Activated T-cell treated with anti-CD3 and anti-CD28 coated beads for 4 hours (primary cell): ENCODE measurements at places on chromosomes 6 and 20.

- no peak for DNase-seq
These were observed 24.4 kb downstream of the GCM1 start for GRCh38 chr6:53124131-53124800.

GRCh38 chr20:25553819-25554296 is 31.5 kb downstream of the NINL start:
- no peak for DNase-seq

DNA sequence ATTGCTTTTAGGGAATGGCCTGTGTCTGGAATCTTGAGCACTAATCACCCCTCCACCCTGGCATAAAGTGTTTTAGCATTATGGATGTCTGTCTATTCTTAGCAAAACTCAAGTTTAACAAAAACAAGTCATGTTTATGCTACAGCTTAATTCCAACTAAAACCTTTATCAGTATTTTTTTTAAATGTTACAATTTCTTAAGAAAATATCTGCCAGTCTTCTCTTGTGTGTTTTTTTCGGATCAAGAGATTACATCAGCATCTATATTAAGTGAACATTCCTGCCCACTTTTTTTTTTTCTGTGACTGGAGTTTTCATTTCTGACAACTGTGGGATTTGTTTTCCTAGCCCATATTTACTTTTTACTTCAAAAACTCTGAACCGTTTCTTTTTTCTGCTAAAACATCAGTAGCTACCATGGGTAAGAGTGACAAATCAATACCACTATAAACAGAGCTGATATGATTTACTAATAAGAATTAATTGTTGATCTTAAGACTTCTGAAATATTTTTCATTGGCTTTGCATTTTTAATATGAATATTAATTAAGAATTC is 94.3 kb downstream of the EDN1 start:
- no peak for DNase-seq

- no peak for DNase-seq
These were observed 5.4 kb upstream of the KCNQ5 start for GRCh38 chr6:72616406-72617015.

DNA sequence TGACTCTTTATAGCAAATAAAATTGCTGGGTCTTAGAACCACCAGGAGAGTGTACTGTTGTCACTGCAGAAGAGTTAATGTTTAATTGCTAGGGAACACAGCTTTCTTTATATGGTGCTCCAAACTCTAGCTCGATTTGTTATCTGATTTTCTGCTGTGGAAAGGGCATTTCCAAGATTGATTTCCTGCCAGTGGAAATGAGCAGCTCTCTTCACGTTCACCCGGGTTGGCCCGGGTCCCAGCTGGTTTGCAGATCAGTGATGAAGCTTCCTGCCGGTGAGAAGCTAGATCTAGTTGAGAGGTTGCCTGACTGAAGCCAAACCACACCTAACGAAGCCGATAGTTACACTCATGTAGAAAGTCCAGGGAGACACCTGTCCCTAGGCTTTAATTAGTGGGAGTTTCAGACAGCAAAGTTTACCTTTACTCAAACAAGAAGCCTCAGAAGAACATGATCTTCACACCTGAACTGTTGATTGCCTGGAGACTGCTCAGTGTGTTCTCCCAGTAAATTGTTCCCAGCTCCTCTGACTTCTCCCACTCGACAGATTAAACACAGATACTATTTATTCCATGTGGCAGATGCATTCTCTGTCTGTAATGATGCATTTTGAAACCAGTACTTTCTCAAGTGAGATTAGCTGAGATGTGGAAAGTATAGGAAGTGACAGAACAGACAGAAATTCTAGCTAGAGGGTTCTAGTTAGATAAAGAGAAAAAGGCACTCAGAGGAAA is 27.8 kb downstream of the PAQR8 start:
- DNase-seq = no peak

GRCh38 chr6:27293436-27294098 is 18.5 kb downstream of the POM121L2 start:
- no peak for DNase-seq

DNA sequence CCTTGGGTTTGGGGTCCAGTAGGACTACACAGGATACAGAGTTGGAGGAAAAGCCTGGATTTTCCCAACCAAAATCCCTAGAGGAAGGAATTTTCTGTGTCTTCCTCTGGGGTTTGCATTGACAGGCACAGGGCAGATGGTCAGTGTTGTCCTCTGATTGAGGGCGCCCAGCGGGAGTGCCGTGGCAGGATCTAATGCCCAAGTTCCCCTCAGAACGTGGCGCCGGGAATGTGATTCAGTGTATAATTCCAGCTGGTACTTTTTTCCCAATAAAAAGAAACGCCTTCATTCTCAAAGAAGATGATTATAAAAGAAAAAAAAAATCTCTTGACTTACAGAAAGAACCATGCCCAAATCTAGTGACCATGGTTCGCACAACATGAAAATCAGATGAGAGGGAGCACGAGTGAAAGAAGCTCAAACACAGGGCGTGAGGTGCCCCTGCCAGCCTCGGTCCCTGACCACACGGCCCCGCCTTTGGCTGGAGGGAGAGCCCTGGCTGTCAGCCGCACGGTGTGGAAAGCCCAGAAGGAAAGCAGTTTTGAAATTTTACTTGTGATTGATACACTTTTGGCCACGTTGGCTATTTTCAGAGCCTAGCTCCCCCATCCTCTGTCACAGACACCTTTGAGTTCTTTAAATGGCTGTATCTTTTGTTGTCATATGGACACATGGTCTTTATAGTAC is 31.6 kb downstream of the VEGFA start:
- no peak for DNase-seq

DNA sequence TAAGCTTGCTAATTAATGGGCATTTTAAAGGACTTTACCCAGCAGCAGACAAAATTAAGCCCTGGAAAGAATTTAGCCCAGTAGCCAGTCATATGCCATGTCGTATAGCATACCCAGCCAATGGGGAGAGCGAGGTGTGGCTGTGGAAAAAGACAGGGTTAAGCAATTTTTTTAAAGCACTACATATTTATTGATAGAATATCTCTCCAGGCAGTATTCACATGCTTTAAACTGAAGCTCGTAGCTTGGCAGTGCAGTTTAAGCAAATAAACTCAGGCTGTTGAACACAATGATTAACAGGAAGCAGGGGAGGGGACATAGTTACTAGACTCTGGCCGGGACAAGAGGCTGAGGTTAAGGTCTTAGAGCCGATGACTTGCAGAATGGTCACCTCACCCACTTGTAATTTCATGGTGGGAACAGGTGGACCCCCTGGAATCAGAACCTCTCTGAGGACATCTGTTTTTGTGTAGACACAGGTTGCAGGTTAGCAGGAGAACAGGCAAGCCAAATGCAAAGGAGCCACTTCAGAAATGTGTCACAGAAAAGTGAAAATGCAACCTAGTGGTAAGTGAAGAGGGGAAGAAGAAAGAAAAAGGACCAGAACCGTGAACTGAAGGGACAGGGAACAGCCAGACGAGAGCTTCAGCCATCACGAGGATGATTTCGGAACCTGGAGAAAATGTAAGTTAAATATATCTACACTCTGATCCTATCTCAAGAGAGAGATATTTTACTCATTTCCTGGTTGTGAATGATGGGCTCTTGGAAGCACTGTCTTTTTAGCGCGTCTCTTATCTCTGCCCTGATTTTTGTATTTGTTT is 7.2 kb downstream of the GCNT2 start:
- DNase-seq = no peak

DNA sequence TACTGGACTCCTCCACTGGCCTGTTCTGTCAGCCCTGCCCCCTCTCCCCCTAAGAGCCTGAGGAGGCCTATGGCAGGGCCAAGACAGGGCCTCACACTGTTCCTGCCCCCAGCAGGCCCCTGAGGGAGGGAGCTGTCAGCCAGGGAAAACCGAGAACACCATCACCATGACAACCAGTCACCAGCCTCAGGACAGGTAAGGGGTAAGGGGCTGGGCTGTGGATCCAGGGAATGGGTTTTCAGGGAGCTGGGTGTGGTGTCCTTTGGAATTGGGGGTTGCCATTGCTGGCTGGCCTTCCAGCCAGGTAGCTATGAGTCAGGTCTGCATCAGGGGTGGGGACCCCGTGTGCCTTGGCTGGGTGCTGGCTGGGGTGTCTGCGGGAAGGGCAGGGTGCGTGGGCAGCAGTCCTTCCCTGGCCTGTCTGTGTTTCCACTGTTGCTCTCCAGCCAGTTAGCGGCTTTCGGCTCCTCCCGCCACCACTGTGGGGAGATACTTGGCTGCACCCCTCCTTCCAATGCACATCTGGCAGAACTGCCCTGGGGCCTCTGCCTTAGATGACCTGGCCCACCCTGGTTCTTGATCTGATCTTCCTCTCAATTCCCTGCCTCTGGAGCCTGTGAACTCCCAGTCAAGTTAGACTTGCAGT is 3.9 kb downstream of the SLC29A1 start:
- DNase-seq = no peak

DNA sequence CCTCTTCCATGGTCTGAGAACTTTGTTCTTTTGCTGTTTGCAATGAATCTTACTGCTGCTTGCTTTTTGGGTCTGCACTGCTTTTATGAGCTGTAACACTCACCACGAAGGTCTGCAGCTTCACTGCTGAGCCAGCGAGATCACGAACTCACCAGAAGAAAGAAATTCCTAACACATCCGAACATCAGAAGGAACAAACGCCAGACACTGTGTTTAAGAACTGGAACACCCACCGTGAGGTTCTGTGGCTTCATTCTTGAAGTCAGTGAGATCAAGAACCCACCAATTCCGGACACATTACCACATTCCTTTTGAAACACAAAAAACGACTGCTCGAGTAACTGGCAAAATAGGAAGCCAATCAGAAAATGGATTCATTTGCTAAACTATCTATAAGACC is 471.8 kb downstream of the TFAP2A start:
- no peak for DNase-seq

DNA sequence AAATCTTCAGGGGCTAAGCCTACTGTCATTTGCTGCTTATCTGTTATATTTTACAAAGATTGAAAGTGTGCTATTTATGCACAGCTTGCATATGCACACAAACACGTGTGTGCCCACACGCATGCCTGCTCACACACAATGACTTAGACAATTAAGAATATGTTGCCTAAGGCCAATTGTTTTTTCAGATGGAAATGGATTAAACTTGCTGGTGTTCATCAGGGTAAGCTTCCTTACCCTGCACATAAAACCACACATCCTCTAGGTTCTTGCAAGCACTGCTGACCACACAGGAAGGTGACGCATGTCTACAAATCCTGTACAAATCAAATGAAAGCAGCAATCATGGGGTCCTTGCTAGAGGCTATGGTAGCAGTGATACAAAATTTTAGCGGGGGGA is 58.4 kb downstream of the GJA10 start:
- peak; percentile 30 for DNase-seq

- DNase-seq = no peak
These were observed 12.1 kb downstream of the TMEM181 start for GRCh38 chr6:158571826-158572652.

GRCh38 chr6:159689001-159689400 is 4.0 kb downstream of the SOD2 start:
- DNase-seq = no peak

- DNase-seq = no peak
These were observed 360.7 kb upstream of the ZFP64 start for GRCh38 chr20:52552181-52552872.

- DNase-seq = no peak
These were observed 37.4 kb downstream of the NOL4L start for GRCh38 chr20:32547753-32548034.

DNA sequence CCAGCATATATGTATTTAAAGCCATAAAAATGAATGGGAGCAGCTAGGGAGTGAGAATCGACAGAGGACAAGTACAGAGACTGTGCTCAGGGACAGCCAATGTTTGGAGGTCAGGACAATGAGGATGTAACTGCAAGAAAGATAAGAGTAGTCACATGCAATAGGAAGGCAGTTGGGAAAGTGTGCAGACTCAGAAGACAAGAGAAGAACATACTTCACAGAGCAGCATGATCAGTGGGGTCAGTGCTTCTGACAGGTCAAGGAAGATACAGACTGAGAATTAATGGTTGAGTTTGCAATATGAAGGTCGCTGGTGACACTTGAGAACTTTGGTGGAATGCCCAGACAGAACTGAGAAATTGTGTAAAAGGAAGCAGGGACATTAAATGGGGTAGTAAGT is 25.1 kb downstream of the PLAGL1 start:
- no peak for DNase-seq

- no peak for DNase-seq
These were observed 39.2 kb upstream of the CDKN1A start for GRCh38 chr6:36639171-36639808.

DNA sequence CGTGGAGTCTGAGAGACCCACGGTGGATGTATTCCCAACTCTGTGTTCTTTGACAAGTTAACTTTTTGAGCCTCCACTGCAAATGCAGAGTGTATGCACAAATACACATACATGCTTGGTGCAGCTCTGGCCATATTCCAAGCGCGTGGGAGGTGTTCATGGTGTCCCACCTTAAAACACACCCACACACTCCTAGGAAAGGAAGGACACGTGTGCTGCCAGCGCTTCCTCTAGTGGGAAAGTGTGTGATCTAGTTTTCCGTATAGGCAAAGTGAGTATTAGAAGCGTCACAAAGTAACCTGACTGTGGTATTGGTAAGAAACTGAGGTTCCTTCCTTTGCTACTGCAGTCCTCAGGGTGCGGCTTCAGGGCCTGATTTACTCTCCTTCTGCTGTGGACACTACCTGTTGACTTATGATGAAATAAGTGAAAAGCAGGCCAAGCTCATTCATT is 36.0 kb upstream of the MPC1 start:
- DNase-seq = no peak

DNA sequence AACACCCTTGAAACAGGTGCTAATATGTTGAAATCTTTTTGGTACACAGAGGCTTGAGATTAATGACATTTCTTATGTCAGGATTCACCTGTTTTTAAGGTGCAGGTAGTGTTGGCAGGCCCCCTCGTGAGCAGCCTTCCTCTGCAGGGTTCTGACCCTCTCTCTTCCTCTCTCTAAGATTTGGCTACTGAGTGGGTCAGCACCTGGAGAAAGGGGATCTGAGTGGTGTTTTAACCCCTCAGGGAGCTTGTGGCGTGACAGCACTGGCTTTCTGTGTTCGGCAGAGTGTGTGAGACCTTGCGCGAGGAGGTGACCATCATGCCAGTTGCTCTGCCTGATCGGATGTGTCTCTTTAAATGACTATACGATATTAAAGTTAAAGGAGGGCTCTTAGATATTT is 37.1 kb downstream of the HIVEP1 start:
- DNase-seq = no peak

GRCh38 chr20:2672446-2672845 is 8.4 kb upstream of the IDH3B start:
- no peak for DNase-seq

- no peak for DNase-seq
These were observed 62.8 kb upstream of the SCP2D1 start for GRCh38 chr20:18750735-18751134.

DNA sequence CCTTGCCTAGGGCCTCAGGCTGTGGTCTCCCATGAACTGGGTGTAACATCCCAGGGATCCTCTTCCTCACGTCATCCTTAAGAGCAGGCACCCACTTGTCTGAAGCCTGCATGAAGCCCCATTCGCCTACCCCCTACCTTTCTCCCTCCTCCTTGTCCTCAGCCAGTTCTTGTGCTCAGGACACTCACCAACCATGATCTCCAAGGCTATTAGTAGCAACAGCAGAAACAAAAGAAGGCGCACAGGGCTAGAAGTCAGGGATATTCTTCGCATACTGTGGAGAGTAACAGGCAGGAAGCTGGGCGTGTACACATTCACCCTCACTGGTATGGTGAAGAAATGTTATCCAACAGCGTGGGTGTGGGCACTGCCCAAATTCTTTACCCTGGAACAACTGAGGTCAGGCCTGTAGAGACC is 7.3 kb downstream of the RAET1E start:
- DNase-seq = no peak
